Naive thymus-derived CD4-positive, alpha-beta T cell (primary cell): ENCODE measurements at places on chromosomes 5 and 9.

- no peak overlapping the region for H3K4me3 ChIP-seq
- no peak for DNase-seq
- no peaks in the 10 kb centered on the region for H3K27me3 ChIP-seq
- no peaks in the 10 kb centered on the region for H3K36me3 ChIP-seq
- no peak overlapping the region for H3K27ac ChIP-seq
These were observed 85.2 kb upstream of the TNC start for GRCh38 chr9:115202960-115203751.

DNA sequence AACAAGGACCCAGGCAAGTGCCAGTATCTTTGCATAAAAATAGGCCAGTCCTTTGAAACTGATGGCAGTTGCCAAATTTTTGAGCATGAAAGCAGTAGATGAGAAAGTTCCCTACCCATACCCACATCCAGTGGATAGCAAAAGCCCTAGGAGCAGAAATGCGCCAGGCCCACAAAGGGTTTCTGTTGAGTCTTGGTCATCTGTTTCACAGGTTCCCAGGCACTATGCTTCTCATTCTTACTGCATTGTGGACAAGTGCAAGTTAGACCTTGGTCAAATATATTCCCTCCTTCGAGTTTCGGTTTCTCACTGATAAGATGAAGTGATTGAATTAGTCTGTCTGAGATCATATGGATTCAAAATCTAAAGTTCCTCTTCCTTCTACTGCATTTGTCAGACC, 152.3 kb downstream of the NR3C1 start:
- H3K27me3 ChIP-seq: no peaks in the 10 kb centered on the region
- no peak overlapping the region for H3K4me3 ChIP-seq
- no peaks in the 10 kb centered on the region for H3K4me1 ChIP-seq
- no peak overlapping the region for H3K27ac ChIP-seq

DNA sequence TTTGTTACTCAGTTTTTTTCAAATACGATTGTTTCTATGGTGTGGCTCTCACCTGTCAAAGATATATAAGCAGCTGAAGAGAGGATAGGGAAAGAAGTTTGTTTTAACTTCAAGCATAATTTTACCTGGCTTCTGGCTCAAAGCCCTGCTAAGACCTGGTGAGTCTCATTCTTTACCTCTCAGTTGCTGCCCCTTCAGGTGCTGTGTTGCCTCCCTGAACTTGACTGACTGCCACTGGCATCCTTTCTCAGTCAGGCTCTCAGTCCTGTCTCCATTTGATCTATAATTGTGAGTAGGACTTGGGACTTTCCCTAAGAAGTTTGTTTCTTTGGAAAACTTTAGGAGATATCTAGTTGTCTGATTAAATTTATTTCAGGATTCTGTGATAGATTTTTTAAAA, 249.6 kb downstream of the IZUMO3 start:
- no peaks in the 10 kb centered on the region for H3K4me1 ChIP-seq
- DNase-seq: no peak
- no peak overlapping the region for H3K27ac ChIP-seq

- peak within 1 kb of the TSS; percentile 42 for H3K4me3 ChIP-seq
- peaks cover 8% of the 10 kb centered on the region for H3K27me3 ChIP-seq
- H3K36me3 ChIP-seq: no peaks in the 10 kb centered on the region
- H3K27ac ChIP-seq: no peak within 1 kb of the TSS
- peaks cover 46% of the 10 kb centered on the region for H3K4me1 ChIP-seq
- peak; percentile 47 for DNase-seq
These were observed at the start of gene CFAP77 for GRCh38 chr9:132409828-132410528. CFAP77 (plus strand) TSS chr9:132410211; CDS start chr9:132410272, 61 bp downstream.

- H3K4me3 ChIP-seq: no peak overlapping the region
- no peaks in the 10 kb centered on the region for H3K27me3 ChIP-seq
- H3K4me1 ChIP-seq: no peaks in the 10 kb centered on the region
- H3K36me3 ChIP-seq: no peaks in the 10 kb centered on the region
These were observed 1306.5 kb upstream of the CDH9 start for GRCh38 chr5:28344836-28345433.

GRCh38 chr9:128005923-128006322, 25.1 kb upstream of the EEIG1 start:
- no peak for DNase-seq
- H3K4me3 ChIP-seq: peak overlapping the region; percentile 41
- H3K36me3 ChIP-seq: no peaks in the 10 kb centered on the region
- H3K27me3 ChIP-seq: no peaks in the 10 kb centered on the region
- peak overlapping the region; percentile 66 for H3K27ac ChIP-seq

GRCh38 chr5:51398875-51399642, 15.8 kb downstream of the ISL1 start:
- DNase-seq: no peak
- no peaks in the 10 kb centered on the region for H3K36me3 ChIP-seq
- H3K27me3 ChIP-seq: no peaks in the 10 kb centered on the region
- H3K4me3 ChIP-seq: no peak overlapping the region

DNA sequence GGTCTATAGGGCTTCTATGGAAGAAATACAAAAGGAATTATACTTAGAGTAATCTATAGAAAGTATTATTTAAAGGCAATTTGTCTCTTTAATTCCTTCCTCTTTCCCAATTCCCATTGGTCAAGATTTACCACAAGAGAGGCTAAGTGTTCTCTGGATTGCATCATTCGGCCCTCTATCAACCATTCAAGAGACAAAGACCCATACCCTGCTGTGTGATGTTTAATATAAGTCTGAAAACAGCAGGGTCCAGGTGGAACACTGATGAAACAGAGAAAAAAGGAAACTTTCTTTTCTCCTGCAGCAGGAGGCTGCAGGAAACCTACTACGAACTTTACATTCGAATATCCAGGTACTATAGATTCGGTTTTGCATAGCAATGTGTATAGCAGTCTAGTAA, 323.4 kb downstream of the CHSY3 start:
- no peaks in the 10 kb centered on the region for H3K27me3 ChIP-seq
- DNase-seq: no peak
- H3K36me3 ChIP-seq: no peaks in the 10 kb centered on the region
- H3K27ac ChIP-seq: no peak overlapping the region
- no peak overlapping the region for H3K4me3 ChIP-seq

DNA sequence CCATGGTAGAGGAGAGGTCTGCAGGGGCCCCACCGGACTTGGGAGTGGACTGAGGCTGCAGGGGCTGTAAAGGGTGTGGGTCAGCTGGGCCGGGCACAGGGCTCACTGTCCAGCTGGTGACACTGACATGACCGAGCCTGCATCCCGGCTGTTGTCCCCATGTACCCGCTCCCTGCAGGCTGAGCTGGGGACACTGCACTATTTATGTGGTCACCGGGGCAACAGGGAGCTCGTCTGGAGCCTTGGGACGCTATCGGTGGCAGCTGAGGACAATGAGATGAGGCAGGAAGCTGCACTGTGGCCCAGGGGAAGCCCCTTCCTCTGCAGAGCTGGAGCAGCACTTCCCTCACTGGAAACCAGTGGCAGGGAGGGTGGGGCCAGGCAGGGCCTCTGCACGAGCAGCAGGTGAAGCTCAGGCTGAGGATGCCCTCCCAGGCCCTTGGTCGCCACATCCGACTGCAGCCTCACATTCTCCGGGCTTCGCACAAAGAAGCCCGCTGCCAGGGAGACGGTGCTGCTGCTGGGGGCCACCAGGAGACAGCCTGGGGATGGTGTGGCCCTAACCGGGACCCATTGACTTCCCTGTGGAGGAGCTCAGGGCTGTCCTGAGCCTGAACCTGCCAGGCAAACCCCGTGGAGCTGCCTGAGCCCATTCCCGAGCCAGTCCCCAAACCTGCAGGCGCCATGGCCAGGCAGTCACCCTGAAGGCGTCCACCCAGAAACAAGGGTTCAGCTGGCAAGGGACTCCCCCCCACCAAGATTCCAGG, 26.4 kb downstream of the ZDHHC11B start:
- no peak overlapping the region for H3K4me3 ChIP-seq
- no peaks in the 10 kb centered on the region for H3K4me1 ChIP-seq
- H3K36me3 ChIP-seq: no peaks in the 10 kb centered on the region

GRCh38 chr9:98556511-98556910, 152.2 kb downstream of the GABBR2 start:
- H3K27ac ChIP-seq: no peak overlapping the region
- no peaks in the 10 kb centered on the region for H3K36me3 ChIP-seq
- no peaks in the 10 kb centered on the region for H3K4me1 ChIP-seq

DNA sequence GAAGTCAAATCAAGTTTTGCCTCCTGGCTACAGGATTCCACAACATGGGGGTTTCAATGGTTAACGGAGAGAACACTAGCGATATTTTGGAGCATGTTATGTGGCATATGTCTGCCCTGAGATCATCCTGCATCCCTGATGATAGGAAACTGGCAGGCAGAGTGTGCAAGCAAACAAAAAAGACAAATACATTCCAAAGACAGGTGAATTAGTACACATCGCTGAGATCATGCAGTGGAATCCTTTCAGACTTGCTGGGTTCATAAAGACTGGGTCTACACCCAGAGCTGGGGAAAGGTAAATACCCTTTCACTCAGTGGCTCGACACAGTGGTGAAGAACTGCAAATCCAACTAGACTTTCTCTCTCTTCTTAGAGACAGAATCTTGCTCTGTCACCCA, 286.5 kb downstream of the EFNA5 start:
- peaks cover 13% of the 10 kb centered on the region for H3K4me1 ChIP-seq
- DNase-seq: no peak
- no peaks in the 10 kb centered on the region for H3K36me3 ChIP-seq
- no peak overlapping the region for H3K4me3 ChIP-seq

GRCh38 chr5:109865637-109866036, 175.9 kb downstream of the MAN2A1 start:
- no peaks in the 10 kb centered on the region for H3K27me3 ChIP-seq
- peaks cover 24% of the 10 kb centered on the region for H3K36me3 ChIP-seq
- H3K4me1 ChIP-seq: peaks cover 18% of the 10 kb centered on the region
- no peak for DNase-seq
- H3K4me3 ChIP-seq: no peak overlapping the region

DNA sequence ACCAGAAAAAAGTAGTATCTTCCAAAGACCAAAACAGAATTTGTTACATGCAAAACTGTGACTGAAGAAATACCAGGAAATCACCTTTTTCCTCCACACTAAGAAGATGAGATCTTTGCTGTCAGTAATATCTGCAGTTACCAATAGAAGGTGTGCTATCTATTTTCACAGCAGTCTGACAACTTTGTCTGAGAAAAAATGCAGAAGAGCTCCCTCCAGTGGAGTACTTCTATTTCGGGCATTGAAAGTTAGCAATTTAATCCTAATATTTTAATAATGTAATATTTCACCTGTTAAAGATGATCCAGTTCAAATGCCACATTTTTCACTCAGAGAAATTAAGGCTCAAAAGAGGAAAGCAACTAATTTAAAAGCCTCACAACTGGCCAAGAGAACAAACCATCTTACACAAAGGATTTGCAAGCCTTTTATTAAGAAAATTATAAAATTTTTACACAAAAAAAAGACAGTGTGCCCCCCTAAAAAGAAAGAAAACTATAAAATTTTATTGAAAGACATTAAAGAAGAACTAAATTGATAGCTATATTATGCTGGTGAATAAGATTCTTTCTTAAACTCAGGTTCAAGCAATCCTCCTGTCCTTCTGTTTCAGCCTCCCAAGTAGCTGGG, 50.6 kb downstream of the DEPDC1B start:
- H3K4me3 ChIP-seq: no peak overlapping the region
- H3K27ac ChIP-seq: no peak overlapping the region
- no peaks in the 10 kb centered on the region for H3K36me3 ChIP-seq
- H3K4me1 ChIP-seq: no peaks in the 10 kb centered on the region

- no peaks in the 10 kb centered on the region for H3K27me3 ChIP-seq
- no peak overlapping the region for H3K27ac ChIP-seq
- no peak for DNase-seq
- no peaks in the 10 kb centered on the region for H3K36me3 ChIP-seq
- no peaks in the 10 kb centered on the region for H3K4me1 ChIP-seq
These were observed 9.6 kb upstream of the FSD1L start for GRCh38 chr9:105438141-105438806.

- no peaks in the 10 kb centered on the region for H3K27me3 ChIP-seq
- no peak overlapping the region for H3K4me3 ChIP-seq
- no peaks in the 10 kb centered on the region for H3K36me3 ChIP-seq
These were observed 11.1 kb downstream of the GM2A start for GRCh38 chr5:151264113-151264512.

DNA sequence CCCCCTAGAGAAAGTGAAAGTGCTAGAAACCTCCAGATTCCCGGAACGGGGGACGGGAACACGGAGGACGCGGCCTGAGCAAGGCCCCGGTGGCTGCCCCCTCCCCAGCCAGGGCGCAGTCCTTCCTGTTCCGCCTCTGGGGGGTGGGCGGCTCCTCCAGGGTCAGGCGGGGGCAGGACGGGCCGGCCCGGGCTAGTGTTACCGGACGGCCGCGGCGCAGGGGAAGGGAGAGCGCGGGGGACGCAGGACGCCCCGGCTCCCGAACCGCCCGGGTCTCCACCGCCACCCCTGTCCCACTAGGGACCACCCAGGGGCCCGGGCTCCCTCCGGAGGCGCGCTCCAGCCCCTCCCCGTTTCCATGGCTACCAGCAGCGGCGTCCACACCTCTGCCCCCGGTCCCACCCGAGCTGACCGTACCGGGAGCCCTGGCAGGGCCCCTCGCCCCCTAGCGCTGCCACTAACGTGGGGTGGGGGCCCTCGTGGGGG, 579 bp downstream of the SLC12A7 start:
- no peaks in the 10 kb centered on the region for H3K27me3 ChIP-seq
- peaks cover 7% of the 10 kb centered on the region for H3K36me3 ChIP-seq
- H3K4me3 ChIP-seq: peak overlapping the region; percentile 61
- peak overlapping the region; percentile 83 for H3K27ac ChIP-seq
- peaks cover 35% of the 10 kb centered on the region for H3K4me1 ChIP-seq

DNA sequence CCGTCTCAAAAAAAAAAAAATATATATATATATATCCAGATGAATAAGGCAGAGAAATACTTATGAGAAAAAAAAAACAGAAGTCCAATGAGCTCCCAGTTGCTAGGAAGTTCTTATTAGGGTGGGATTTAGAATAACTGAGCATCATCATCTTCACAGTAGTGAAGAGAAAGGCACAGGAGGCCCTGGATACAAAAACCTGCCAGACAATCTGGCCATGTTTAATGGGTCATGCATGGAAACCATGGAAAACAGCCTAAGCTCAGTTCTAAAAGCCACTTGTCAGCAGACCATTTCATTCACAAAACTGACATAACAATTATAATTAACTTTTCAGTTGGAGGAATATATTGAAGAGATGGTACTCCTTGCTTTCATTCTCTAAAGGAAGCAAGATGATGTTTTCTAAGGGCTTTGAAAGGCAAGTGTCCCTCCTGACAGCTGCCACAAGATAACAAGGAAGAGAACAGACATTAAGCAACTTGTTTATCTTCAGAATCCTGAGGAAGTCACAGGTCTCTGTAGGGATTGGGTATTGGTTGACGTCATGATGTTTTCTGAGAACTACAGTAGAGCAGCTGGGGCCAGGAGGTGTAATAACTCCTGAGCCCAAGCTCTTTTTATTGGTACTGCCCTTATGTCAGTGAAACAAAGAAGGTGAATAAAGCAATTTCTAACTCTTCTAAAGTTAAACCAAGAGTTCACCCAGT, 463.1 kb downstream of the DMAC1 start:
- no peak for DNase-seq
- H3K4me1 ChIP-seq: no peaks in the 10 kb centered on the region
- no peaks in the 10 kb centered on the region for H3K27me3 ChIP-seq
- no peaks in the 10 kb centered on the region for H3K36me3 ChIP-seq
